ENCODE measurements at places on chromosomes 6 and 20. TPM values are rescaled to one million over a fixed set of nuclear protein-coding genes. Genes with fewer than 3 reads are reported as not detected.

BNIP5 gene
- 0.47 TPM for total RNA-seq

- H3K27ac ChIP-seq = no peak overlapping the region
- no peaks in the 10 kb centered on the region for H3K27me3 ChIP-seq
- H3K4me1 ChIP-seq = no peaks in the 10 kb centered on the region
- H3K36me3 ChIP-seq = no peaks in the 10 kb centered on the region
These were observed 152.3 kb upstream of the THEMIS start for GRCh38 chr6:128053109-128053508.

- H3K4me3 ChIP-seq = peak overlapping the region; percentile 89
- DNase-seq = peak; percentile 53
These were observed 1.4 kb downstream of the QKI start for GRCh38 chr6:163415620-163416556.

GRCh38 chr6:24403501-24403824, 727 bp downstream of the MRS2 start:
- no peaks in the 10 kb centered on the region for H3K36me3 ChIP-seq
- peak overlapping the region; percentile 86 for H3K4me3 ChIP-seq
- DNase-seq = no peak
- H3K4me1 ChIP-seq = peaks cover 11% of the 10 kb centered on the region
- peak overlapping the region; percentile 41 for H3K27ac ChIP-seq

DNA sequence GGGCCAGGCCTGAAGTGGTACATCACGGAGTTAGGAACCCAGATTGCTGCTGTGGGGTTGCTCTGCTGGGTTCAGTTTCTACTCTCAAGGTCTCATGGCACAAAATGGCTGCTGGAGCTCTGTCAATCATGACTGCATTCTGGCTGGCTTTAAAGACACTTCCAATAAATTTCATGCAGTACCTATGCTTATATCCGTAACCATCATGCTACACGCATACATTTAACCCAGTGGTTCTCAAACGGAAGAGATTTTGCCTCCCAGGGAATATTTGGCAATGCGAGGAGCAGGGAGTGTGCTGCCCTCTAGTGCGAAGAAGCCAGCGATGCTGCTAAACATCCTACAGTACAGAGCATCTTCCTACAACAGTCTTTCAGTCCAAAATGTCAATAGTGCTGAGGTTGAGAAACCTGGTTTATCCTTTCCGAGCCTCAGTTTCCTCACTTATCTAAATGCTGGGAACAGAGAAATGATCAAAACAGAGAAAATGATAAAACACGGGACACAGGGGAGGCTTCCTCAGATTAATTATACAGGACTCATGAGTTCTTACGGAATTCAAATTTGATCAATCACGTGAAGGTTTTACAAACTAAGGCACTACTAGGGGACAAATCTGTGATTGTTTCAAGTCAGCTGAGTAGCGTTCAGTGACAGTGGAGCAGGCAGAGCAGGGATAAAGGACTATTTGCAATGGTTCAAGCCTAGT, 9.6 kb upstream of the SLC2A10 start:
- no peak for DNase-seq
- no peaks in the 10 kb centered on the region for H3K4me1 ChIP-seq
- no peaks in the 10 kb centered on the region for H3K27me3 ChIP-seq
- H3K27ac ChIP-seq = no peak overlapping the region

BMP7 gene
- 0.47 TPM for total RNA-seq

DNA sequence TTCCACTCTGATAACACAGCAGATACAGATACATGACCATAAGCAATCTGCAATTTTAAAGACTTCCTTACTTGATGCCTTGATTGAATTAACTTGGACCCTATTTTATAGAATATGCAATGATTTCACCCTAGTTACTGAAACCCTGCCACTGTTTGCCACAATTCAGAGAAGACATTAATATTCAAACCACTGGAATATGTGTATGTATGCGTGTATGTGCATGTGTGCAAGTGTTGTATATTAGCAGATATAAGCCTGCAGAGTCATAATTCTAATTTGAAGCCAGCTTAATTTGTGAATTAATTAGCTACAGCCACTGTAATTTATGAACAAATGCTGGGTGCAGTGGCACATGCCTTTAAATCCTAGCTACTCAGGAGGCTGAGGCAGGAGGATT, 9.3 kb downstream of the VNN2 start:
- no peaks in the 10 kb centered on the region for H3K4me1 ChIP-seq
- DNase-seq = no peak
- no peaks in the 10 kb centered on the region for H3K36me3 ChIP-seq

TMEM14C gene
- 54.9 TPM for total RNA-seq

DNA sequence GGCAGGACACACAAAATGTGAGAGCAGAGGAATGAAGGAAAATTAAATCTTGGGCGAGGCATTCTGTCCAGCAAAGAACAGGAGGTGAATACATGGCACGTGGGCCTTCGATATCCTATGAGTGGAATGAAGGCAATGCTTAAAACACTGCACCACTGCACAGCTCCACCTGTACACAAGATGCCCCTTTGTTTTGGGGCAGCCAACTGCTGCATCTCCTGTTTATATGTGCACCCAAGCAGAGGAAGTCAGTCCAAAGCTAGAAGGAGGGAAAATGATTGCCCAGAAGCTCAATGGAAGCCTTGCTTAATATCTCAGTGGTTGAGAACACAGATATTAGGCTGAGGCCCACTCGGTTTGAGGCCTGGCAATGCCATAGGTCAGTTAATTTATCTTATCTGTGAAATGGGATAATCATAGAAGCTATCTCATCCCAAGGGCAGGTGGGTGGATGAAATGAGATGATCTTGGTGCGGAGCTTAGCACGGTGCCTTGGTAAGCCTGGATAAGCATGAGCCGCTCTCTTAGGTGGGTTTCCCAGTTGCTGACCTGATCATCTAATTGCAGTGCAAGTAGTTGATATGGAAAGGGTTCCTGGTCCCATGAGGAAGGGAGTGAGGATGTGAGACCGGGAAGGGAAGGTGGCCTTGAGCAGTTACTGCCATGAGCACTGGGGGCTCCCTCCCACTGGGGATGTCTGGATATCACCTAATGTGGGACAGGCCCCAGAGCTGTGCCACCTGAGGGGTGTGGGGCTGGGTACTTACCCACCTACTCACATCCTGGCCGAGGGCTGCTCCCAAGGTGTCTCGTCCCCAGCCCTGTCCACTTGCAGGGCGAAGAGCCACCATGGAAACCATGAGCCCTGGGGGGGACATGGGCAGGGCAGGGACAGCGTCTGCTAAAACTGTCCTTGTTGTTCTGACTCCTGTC, 9.9 kb downstream of the BANF2 start:
- peaks cover 31% of the 10 kb centered on the region for H3K4me1 ChIP-seq
- H3K4me3 ChIP-seq = no peak overlapping the region
- DNase-seq = no peak
- H3K27me3 ChIP-seq = no peaks in the 10 kb centered on the region
- H3K36me3 ChIP-seq = no peaks in the 10 kb centered on the region
- H3K27ac ChIP-seq = peak overlapping the region; percentile 67

DNA sequence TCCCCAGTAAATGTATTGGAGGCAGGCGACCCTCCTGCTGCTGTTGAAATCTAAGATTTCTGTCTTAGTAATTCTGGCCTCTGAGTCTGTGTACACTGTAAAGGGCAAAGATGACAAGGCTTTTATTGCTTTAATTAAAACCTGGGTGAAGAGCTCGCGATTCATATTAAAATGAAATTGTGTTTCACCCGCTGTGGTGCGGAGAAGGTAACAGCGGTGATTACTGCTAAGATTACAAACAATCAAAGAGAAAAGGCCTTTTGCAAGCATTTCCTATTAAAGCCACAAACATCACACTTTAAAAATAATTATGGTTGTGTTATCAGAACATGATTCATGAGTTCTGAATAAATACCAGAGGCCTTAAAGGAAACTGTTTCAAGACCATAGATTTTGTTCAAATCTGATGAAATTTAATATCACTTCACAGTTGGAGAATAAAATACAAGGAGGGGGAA, 69.3 kb downstream of the TOX2 start:
- no peaks in the 10 kb centered on the region for H3K27me3 ChIP-seq
- no peaks in the 10 kb centered on the region for H3K36me3 ChIP-seq
- no peak overlapping the region for H3K27ac ChIP-seq
- H3K4me3 ChIP-seq = no peak overlapping the region
- no peak for DNase-seq

PDYN gene
- not detected for total RNA-seq

- H3K27me3 ChIP-seq = no peaks in the 10 kb centered on the region
- no peak overlapping the region for H3K27ac ChIP-seq
- no peak for DNase-seq
- no peak overlapping the region for H3K4me3 ChIP-seq
These were observed 22.9 kb downstream of the COL20A1 start for GRCh38 chr20:63315731-63316491.

DNA sequence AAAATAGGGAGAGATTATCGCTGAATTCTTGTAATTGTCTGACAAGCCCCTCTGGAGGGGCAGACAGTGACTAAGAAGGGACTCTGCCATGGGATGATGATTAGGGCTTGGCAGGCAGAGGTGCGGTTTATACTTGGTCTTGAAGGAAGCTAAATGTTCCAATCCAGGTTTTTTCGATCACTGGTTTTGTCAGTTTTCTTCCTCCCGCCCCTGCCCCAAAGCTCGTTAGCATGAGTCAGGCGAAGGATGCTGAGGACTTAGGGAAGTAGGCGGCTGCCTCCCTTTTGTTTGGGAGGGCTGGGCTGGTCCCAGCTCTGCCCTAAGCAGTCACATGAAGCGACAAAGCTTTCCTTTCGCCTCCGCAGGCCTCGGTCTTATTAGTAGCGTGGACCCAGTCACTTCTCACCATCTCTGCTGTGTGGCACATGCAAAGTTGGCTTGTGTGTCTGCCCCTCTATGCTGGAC, 314.2 kb downstream of the CDC5L start:
- no peak overlapping the region for H3K27ac ChIP-seq
- H3K4me3 ChIP-seq = no peak overlapping the region
- no peaks in the 10 kb centered on the region for H3K36me3 ChIP-seq
- no peaks in the 10 kb centered on the region for H3K27me3 ChIP-seq

COL20A1 gene
- not detected for total RNA-seq

DNA sequence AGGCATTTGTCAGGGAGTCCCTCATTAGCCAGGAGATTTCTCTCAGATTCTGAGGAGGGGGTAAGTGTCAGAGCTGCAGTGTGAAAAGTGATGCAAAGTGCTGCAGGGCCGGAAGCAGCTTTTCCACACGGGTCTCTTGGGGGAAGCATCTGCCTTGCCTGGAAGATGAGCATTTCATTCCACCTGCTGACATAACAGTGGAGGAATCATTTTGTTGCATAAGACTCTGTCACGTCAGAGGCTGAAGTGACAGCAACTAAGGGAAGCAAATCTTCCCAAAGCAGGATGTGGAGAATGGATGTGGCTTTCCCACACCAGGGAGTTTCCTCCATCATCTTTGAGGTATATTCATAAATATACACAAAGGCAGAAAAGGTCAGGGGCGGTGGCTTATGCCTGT, 22.8 kb downstream of the DCBLD1 start:
- no peak overlapping the region for H3K4me3 ChIP-seq
- DNase-seq = no peak
- no peaks in the 10 kb centered on the region for H3K27me3 ChIP-seq
- no peaks in the 10 kb centered on the region for H3K36me3 ChIP-seq
- H3K4me1 ChIP-seq = peaks cover 2% of the 10 kb centered on the region

MANEA gene
- total RNA-seq = 4.3 TPM
